ENCODE measurements at places on chromosomes 2 and 18.

DNA sequence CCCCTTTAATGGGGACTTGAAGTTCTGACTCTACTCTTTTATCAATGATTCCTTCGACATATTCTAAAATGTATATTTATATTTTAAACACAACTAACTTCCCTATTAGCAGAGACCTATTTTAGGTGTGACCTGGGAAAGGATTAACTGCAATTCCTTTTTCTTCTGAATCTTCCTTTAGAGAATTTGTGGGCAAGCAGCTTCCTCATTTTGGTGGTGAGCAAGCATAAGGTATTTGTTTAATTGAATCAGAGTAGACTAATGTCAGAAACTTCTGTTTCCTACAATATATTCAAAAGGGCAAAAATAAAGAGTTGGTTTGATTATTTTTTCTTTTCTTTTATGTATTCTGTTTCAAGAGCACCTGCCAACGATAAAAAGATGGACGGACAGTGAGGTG is 237.0 kb downstream of the IKZF2 start:
- no peak for DNase-seq

- no peak for DNase-seq
These were observed 33.8 kb upstream of the DNAJC10 start for GRCh38 chr2:182682210-182682609.

- no peak for DNase-seq
These were observed 201.4 kb upstream of the CYP26B1 start for GRCh38 chr2:72349016-72349415.

- DNase-seq: no peak
These were observed 647.8 kb upstream of the SLC39A10 start for GRCh38 chr2:195009202-195009601.

GRCh38 chr2:95313296-95314131 is 16.4 kb downstream of the KCNIP3 start:
- no peak for DNase-seq

GRCh38 chr18:2569338-2570207 is 1.7 kb downstream of the METTL4 start:
- DNase-seq: no peak

DNA sequence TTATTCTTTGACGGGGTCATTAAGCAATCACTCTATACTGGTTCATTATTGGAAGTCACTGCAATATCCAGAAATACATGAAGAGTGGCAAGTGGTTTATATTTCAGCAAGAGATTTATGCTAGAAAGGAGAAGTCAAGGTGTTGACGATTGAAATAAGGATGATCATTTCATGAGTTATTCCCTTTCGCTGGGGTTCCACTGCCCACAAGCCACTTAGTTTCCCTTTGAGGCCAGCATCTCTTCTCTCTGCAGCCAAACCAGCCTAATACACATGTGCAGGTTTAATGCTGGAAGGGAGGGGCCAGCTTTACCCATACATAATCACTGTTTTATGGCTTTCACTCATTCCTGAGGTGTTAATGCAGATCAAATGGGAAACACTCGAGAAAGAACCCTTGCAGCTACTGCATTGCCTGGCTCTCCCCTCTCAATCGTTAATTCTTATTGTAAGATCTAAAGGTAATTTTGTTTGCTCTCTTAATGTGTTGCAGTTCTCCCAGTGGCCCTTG is 108.4 kb downstream of the MEIS1 start:
- DNase-seq: no peak

GRCh38 chr2:68256093-68256450 is 3.7 kb upstream of the PPP3R1 start:
- no peak for DNase-seq

DNA sequence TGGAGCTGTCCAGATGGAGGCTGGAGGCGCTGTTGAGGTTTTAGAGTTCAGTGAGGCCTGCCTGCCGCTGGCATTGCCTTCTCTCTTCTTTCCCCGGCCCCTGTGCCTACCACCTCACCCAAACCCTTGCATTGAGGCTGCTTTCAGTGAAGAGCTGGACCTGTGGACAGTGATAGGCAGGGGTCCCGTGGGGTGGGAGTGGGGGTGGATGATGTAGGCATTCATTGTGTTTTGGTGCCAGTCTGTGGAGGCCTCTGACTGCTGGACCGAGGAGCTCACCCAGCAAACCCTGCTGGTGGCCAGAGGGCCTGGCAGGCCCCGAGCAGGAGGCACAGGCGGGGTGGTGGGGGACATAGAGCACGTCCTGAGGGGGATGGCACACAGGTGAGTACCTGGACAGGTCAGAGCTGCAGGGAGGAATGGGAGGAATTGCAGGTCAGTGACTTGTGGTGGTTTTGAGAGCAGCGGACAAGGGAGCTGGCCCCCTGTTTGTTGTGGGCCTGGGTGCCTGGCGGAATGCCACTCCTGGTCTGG is 35.6 kb downstream of the NGEF start:
- DNase-seq: no peak

GRCh38 chr2:128714285-128714684 is 395.6 kb upstream of the HS6ST1 start:
- DNase-seq: no peak

DNA sequence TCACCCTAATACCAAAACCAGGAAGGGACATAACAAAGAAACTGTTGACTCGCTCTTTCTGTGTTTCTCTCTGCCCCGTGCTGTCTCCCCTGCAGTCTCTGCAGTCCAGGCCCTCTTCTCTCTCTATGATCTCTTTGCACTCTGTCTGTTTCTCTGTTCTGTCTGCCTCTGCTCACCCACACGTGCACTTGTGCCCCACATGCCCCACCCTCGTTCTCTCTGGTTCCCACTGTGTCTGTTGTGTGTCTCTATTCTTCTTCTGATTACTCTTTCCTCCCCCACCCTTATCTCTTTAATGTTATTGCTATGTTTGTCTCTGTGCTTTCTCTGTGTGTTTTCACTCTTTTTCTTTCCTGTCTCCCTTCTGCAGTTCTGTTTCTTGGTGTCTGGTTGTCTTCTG is 54.0 kb downstream of the NAT8 start:
- DNase-seq: no peak

GRCh38 chr2:73640511-73640911 is 1.7 kb downstream of the NAT8 start:
- DNase-seq: no peak

Data from AG04450 (cell line).